Esophagus mucosa (tissue), 1 donor: ENCODE measurements at places on chromosomes 12 and 14.

DNA sequence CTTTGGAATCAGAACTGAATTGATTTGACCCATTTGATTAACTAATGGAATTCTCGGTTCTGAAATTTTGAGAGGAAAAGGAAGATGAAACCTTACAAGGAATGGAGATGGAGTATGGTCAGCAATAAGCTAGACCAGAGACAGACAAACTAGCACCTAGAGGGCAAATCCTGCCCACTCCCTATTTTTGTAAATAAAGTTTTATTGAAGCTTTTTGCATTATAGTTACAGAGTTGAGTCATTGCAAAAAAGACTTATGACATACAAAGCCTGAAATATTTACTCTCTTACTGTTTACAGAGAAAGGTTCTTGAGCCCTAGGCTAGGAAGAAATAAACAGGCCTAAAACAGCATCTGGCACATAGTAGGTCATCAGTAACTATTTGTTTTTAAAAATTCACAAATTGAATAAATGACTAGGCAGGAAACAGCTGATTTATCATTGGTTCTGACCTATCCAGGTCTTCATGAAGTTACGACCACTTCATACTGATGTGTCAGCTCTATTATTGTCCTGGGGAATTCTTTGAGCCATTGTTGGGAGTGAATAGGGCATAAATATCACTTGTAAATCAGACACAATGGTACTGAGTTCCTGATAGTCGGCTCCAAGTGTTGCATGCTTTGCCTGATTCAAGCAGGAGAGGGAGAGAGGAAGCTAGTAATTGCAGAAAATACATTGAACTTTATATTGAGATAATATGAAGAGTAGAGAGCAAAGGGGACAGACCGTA lies 14.6 kb upstream of the STAB2 start:
- no peak for ATAC-seq

- ATAC-seq = peak; percentile 26
These were observed 17.6 kb upstream of the TBC1D30 start for GRCh38 chr12:64806593-64807460.

DNA sequence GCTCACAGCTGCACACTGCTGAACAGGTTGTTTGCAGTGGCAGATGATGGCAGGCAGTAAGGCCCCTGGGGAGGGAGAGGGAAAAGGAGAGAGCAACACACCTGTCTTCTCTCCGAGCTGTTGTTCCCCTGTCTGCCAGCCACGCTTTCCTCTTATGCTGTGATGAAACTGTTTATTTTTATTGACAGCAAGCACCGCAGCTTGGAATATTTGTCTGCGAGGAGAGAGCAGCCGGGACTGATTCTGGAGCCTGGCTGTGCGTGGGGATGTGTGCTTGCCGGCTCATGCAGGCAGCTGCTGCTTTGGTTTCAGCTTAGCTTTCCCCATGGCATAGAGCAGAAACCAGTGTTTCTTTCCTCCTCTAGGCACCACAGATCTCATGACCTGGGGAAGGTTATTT lies 58.7 kb upstream of the KCNA5 start:
- ATAC-seq = no peak

- ATAC-seq = peak; percentile 42
These were observed 946.2 kb downstream of the BCL11B start for GRCh38 chr14:98325761-98326160.

GRCh38 chr12:116537101-116537904 lies 21.9 kb upstream of the MAP1LC3B2 start:
- no peak for ATAC-seq
